ENCODE measurements at places on chromosomes 1 and 21.

DNA sequence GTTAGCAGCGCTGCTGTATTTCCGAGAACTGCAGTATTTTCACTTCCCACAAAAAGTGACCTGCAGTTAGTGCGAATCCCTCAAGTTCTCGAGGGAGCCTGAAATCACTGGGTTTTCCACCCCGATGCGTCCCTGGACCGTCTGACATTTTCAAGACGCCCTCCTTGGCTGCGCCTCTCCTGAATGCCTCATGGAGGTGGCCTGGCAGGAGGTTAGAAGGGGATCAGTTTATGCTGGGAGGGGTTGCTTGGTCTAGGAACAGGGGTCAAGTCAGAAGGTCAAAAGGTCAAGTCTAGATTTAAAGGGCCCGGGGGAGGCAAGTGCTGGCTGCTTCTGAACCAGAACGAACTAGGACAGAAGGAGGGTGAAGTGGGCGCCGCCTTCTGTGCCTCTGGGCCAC lies 176.8 kb downstream of the PRDM16 start:
- no peak for DNase-seq

DNA sequence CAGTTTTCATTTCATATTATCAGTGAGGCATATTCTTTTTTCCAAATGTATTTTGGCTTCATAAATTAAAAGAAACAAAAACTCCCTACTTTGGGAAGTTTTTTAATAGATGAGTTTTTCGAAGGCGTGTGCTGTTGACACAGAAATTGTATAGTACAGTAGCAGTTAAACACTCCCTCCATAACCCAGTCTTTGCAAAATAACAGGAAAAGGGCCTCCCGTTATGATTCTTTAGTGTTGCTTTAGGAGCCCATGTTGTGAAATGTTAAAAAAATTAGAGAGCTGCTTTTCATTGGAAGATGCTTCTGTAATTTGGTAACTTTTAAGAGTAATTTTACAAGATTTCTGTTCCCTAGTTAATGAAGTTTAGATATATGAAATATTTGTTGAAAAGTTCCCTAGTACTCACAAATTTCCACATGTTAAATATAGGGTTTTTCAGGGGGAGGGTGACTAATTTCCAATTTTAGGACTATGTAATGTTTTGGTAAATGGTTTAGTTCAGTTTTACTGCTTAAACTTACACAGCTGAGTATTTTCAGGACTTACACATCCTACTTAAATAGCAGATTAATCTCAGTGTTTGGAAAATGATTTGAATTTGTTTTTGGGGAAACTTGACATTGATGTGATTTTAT lies 2.0 kb downstream of the CAMSAP2 start:
- DNase-seq: no peak

DNA sequence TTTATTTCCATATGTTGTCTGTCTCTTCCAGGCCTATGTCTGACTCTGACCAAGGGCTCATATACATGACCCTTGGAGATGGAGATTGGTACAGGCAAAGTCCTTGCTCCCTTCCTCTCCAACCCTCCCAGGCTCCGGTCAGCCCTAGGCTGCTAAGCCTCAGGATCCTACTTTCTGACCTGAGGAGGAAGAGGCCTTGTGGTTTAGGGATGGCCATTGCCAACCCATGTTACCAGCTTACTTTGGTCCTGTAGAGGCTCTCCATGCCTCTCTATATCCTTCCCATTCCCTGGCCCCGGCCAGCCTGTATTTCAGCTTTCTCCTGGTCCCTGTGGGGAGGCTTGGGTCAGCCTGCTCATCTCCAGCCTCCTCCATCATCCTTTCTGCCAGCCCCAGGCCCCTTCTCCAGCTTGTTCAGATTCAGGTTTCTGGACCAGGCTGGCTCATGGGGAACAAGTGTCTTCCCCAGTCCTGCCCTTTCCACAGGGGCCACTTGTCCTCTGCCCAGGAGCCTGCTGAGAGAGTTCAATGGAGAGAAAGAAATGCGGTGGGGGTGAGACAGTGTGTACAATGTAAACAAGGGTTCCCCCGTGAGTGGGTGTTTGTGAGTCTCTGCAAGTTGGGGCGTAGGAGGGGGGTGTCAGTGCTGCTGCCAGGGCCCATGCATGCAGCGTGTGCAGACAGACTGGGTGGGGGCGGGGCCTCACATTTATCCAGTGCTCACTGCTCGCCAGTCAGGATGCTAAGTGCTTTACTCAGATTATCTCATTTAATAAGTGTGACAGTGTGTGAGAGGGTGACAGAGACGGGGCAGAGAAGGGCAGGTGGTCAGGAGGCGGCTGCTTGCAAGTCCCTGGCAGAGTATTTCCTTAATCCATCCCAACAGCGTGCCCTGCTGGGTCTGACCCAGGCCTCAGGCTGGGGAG lies 31.3 kb upstream of the FOXO6 start:
- no peak for DNase-seq

GRCh38 chr1:67830226-67830625 lies 3.0 kb downstream of the GNG12 start:
- no peak for DNase-seq

- no peak for DNase-seq
Observed at GRCh38 chr1:243716906-243717305, 133.1 kb downstream of the AKT3 start.

- DNase-seq: no peak
Observed at GRCh38 chr1:52904927-52905698, 16.4 kb downstream of the ECHDC2 start.

DNA sequence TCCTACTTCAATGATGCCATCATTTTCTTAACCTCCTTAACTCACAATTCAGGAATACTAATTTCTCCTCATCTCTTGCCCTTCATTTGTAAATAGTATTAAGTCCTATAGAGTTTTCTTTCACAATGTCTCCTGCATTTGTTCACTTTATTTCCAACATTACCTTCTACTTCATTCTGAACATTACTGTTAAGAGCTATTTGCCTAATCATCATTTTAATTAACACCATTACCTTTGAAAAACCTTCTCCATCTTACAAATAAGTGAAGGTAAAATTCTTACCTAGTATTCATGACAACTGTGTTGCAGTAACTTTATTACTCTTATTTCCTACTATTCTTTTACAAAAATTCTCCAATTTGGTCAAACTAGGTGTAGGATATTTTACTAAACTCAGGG lies 137.7 kb downstream of the COQ8A start:
- DNase-seq: no peak

- DNase-seq: no peak
Observed at GRCh38 chr1:243549108-243549507, 293.3 kb downstream of the SDCCAG8 start.

- DNase-seq: peak; percentile 87
Observed at GRCh38 chr1:1069056-1069710, 4.9 kb downstream of the RNF223 start.

DNA sequence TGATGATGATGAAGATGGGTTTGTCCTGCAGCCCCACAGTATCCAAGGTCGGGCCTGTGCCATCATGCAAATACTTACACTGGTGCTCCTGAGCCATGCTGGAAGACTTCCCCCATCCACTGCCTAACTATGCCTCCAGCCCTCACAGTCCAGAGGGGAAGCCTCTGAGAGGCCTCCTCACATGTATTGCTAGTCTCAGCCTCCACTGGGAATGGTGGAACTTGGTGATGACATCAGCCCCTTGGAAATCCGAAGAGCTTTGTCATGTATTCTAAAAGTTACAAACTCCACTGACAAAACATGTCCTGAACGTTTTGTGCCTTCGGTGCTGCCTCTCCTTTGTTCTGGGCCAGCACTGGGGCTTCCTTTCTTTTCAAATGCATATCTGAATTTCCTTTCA lies 61.1 kb upstream of the DMRTB1 start:
- no peak for DNase-seq

GRCh38 chr1:39003794-39004193 lies 12.7 kb downstream of the AKIRIN1 start:
- DNase-seq: no peak

DNA sequence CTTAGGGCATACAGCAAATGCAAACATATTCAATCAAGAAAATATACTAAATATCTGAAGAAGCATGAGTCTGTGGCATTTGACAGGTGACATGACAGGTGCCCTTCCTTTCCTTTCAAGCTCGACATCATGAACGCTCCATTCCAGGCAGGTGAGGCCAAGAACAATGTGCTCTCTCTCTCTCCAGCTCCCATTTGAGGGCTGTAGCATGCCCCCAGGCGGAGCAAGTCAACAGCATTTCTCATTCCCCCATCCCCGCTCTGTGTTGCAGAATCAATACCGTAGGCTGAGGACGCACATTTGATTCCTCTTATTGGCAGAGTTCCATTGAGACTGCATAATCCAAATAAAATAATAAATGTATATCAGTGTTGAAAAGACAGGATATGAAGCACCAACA lies 24.6 kb upstream of the PLPPR4 start:
- DNase-seq: no peak

DNA sequence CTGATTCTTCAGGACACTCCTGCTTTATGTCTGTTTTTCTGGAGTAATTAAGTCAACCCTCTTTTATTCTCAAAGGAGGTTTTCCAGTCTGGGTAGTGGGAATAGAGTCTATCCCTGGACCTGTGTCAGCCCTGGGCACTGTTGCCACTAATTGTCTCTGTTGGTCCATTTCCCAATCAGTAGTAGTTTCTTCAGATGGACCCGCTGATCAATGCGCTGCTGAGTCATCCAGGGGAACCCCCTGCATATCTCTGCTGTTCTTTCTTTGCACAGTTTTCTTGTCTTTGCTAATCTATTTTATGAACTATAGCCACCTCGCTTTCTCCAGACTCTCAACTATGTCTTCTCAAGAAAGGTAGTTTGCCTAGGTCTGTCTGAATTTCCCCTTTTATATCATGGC lies 82.5 kb downstream of the TNNI3K start:
- DNase-seq: no peak

- DNase-seq: no peak
Observed at GRCh38 chr1:182608845-182609610, 4.8 kb upstream of the RGS16 start.

DNA sequence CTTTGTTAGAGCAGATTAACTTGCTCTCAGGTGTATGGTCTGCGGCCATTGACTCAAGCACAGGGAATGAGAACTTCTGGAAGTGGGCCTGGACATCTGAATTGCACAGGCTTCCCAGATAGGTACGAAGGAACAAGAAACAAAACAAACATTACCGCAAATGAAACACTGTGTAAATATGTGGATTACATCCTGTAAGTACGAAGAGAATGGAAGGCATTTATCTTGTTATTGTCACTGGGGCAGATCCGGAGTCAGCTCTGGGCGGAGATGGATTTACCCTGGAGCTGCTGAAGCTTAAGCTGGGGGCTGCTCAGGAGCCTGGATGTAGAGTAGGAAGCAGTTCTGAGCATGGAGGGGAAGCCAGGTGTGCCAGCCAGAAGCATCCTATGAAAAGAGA lies 6.8 kb downstream of the HES2 start:
- DNase-seq: no peak

DNA sequence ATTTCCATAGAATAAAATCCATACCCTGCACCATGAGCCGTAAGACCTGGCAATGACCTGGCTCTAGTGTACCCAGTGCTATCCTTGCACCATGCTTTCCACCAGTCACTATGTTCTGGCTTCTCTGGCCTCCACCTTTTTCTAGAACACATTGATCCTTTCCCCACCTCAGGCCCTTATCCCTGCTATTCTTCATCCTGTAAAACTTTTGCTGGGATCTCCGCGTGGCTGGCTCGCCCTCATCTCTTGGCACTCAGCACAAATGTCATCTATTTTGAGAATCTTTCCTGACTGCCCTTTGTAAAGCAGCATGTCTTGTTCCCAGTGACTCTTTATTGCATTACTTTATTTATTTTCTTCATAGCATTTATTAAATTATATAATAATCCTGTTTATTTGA lies 169.8 kb upstream of the B3GALT2 start:
- DNase-seq: no peak

DNA sequence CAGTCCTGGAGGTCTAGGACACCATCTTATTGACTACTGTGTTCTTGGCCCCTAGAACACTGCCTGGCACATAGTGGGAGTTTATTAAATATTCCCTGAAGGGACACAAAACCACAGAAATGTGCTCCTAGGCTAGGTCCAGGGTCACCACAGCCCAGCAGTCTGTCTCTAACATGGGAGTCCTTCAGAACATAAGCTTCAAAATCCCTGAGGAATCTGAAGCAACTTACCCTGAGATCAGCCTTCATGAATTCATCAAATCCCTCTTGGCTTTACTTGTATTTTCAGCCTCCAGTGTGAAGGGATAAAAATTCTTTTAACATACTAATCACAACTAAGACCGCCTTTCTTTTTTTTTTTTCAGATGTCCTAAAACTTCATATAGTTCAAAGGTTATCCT lies 32.7 kb upstream of the BCAR3 start:
- DNase-seq: no peak

GRCh38 chr1:33902486-33903209 lies 38.8 kb downstream of the HMGB4 start:
- DNase-seq: no peak

DNA sequence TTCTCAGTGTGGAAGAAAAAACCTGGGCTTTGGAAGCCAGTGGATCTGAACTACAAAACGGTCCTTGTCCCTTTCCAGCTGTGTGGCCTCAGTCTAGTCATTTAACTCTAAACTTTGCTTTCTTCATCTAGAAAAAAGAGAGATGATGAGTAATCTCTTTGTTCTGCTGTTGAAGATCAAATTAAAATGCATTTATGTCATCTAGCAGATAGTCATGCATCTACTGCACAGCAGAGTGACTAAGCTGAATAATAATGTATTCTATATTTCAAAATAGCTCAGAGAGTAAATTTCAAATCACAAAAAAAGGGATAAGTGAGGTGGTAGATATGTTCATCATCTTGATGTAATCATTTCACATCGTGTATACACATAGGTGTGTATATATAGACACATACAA lies 473.2 kb downstream of the DSCAM start:
- DNase-seq: no peak

DNA sequence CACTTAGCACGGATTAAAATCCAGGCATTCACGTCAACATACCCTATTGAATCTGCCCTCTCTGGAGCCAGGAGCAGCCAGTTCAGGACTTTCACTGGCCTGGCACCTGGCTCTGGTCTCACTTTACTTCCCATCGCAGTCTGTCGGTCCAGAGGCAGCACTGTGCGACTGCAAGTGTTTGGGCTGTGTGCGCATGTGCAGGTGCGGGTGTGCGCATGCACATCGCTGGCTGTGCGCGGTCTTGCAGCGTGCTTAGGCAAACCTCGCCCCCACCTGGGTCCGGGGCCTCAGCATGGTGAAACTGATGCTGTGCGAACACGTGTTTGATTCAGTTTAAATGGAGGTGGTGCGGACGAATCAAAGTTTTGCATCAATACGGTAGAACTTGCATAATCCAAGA lies 38.0 kb downstream of the ATF3 start:
- DNase-seq: no peak

- DNase-seq: no peak
Observed at GRCh38 chr1:39525366-39526165, 34.1 kb downstream of the BMP8A start.
